IMR-90 (cell line): ENCODE measurements at places on chromosomes 2 and 18. TPM values are rescaled to one million over a fixed set of nuclear protein-coding genes. Genes with fewer than 3 reads are reported as not detected.

ZSCAN30 gene
- 16.9 and 17.7 TPM in 2 replicates for total RNA-seq

ARHGAP25 gene
- 0.28 and 0.36 TPM in 2 replicates for total RNA-seq

FOXI3 gene
- total RNA-seq: not detected in 2 replicates

METTL21A gene
- 5.9 and 11.4 TPM in 2 replicates for total RNA-seq

FLACC1 gene
- 0.54 and 0.56 TPM in 2 replicates for total RNA-seq

HOXD10 gene
- total RNA-seq: not detected in 2 replicates

DSG2 gene
- 1.7 and 2.3 TPM in 2 replicates for total RNA-seq

ARL4C gene
- 7.7 and 12.5 TPM in 2 replicates for total RNA-seq

DSG1 gene
- not detected in 2 replicates for total RNA-seq

NCK2 gene
- total RNA-seq: 15.8 and 25.8 TPM in 2 replicates

TNFAIP6 gene
- total RNA-seq: 2.2 and 2.9 TPM in 2 replicates

TMEM247 gene
- total RNA-seq: not detected in 2 replicates
